ENCODE measurements at places on chromosomes 16 and 17.

DNA sequence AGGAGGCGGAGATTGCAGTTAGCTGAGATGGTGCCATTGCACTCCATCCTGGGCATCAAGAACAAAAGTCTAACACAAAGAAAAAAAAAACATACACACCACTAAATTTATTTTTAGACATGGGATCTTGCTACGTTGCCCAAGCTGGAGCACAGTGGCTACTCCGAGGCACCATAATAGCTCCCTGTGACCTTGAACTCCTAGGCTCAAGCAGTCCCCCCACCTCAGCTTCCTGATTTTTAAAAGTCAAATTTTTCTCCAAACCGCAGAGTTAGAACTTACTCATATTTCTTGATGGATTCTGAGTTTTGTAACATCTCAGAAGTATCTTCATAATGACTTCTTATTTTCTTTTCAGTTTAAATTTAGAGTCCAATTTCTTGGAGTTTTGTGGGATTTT lies 3.4 kb downstream of the CMTM4 start:
- no peak for DNase-seq

DNA sequence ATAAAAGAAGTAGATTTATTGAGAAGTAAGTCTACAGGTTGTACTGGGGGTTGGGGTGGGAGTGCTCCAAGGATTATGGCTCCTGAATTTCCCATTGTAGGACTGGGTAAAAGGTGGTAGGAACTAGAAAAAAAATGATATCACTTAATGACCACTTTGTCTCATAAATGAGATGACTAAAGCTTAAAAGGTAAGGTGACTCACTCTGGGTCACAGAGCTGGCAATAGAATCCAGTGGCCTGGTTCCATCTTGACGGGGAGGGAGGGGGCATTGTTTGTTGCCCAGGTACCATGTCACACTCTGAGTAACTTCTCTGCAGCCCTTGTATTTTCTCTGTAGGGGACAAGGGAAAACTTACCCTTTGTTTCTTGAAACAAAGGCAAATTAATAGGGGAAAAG lies 126.1 kb downstream of the PITPNC1 start:
- no peak for DNase-seq

GRCh38 chr16:58114827-58115825 lies 14.1 kb downstream of the CFAP20 start:
- no peak for DNase-seq

- DNase-seq: no peak
Measured at GRCh38 chr17:48925251-48925990, 17.2 kb downstream of the UBE2Z start.

DNA sequence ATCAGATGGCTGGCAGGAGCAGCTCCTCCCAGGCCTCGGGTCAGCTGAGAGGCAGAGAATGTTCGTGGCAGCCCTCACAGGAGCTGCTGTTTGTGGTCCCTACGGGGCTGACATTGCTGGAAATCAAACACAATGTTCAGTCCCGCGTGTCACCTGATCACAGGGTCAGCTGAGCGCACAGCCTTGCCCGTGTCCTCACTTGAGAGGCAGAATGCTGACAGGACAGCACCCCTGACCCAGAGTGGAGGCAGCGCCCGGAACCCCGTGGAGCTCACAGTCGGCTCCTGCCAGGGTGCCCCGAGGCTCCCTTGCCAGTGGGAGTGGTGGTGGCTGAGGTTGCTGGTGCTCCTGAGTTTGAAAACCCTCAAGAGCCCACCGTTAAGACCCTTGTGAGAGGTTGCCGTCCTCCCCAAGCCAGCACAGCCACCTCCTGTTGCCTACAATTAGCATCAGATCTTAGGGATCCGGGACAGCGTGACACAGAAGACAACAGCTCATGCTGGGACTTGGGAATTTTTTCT lies 3.6 kb upstream of the CHMP6 start:
- no peak for DNase-seq

DNA sequence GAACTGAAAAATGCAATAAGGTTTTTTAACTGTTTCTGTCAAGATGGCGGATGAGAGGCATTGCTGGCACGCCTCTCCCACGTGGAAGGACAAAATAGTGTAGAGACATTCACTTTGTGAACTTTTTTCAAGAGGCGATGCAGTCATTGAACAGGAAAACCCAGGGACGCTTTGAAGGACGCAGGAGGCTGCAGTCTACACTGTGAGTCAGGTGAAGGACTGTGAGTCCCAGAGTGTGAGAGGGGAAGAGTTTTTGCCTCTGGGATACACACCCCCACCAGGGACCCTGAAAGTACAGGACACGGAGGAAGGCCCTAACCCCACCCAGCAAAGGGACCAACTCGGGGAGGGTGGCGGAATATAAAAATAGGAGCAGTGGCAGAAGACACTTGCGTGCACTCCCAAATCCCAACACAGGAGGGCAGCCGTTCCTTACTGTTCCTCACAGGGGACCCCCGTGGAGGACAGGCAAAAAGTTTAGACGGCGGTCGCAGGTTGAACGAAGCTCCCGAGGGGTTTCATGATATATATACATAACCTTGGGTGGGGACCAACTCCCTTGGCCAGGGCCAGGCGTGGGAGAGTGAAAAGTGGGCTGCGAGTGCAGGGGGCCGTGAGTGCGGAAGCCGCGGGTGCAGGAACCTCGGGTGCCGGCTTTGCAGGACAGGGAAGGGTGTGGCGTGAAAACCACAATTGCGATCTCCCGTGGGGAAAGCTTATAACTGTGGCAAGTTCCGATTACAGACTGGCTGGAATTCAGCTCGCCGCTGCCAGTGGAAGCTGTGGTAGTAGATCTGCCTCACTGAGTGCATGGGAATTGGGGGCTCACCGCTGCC lies 82.0 kb upstream of the ALOX12 start:
- DNase-seq: peak; percentile 42

- no peak for DNase-seq
Measured at GRCh38 chr17:4858068-4858881, 25.1 kb downstream of the MINK1 start.

DNA sequence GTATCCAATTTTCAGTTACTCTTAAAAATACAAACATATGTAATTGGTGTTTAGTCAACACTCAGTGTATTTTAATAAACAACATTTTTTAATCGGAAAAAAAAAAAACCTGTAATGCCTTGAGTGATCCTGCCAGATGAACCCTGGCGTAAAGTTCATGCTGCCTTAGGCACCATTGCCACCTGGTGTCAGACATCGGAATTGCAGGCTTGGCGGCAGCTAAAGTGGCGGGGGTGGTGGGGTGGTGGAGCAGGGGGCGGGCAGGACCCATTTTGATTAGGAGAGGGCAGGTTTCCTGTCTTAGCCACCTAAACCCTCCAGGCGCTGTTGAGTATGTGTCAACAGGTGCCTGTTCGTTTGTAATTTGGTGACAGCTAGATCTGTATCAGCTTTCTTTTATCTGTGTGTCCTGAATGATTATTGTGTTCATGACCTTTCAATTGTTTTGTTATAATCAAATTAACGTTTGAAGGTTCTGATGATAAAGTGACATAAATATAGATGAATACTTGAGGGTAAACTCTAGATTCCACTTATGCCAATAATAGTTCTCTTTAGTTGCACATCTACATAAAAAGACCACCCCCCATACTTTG lies 588.7 kb downstream of the CDH13 start:
- peak; percentile 63 for DNase-seq

DNA sequence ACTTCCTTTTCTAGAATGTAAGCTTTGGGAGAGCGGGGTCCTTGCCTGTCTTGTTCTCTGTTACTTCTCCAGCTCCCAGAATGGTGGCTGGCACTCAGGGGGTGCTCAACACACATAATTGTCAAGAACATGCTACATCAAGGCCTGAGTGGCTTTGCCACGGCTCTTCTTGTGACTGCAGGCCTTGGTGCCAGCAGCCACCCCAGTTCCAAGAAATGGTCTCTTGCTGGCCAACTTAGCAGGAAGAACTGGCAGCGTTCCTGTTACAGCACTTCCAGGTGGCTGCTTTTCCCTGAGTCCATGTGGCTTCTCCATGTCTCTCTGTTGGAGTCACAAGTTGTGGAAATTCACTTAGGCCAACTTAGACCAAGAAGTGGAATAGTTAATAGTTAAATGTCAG lies 36.1 kb downstream of the PRKCB start:
- no peak for DNase-seq

GRCh38 chr16:49972961-49973360 lies 52.1 kb upstream of the CNEP1R1 start:
- no peak for DNase-seq

- peak; percentile 68 for DNase-seq
Measured at GRCh38 chr17:42287977-42288802, at the start of gene STAT5A. TSS of gene STAT5A (plus strand) at chr17:42288498. CDS start at chr17:42289412, 914 bp downstream.

DNA sequence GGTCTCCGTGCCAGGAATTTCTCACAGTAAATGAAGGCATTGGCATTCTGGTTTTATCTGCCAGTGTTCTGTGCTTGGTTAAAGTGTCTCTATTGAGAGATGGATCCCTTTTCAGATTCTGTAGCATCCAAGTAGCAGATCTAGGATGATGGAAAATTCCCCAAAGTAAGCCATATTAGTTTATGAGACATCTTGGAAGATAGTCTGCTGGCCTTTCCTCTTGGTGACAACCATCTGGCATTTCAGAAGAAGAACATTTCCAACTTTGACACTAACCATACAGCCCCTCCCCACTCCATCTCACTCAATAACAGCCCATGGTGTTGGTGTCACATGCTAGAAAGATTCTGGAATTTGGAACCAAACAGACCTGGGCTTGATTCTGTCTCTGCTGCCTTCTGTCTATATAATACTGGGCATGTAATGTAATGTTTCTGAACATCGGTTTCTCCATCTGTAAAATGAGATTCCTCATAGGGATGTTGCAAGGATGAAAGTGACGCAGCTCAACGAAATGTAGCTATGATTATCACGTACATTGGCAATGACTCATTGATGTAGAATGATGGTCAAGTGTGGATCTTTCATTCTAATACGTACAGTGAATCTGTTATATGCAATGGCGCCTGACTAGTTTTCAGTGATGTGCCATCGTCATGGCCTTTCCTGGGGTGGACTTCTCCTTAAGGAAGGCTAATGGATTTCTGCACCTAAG lies 32.6 kb upstream of the PIRT start:
- no peak for DNase-seq

DNA sequence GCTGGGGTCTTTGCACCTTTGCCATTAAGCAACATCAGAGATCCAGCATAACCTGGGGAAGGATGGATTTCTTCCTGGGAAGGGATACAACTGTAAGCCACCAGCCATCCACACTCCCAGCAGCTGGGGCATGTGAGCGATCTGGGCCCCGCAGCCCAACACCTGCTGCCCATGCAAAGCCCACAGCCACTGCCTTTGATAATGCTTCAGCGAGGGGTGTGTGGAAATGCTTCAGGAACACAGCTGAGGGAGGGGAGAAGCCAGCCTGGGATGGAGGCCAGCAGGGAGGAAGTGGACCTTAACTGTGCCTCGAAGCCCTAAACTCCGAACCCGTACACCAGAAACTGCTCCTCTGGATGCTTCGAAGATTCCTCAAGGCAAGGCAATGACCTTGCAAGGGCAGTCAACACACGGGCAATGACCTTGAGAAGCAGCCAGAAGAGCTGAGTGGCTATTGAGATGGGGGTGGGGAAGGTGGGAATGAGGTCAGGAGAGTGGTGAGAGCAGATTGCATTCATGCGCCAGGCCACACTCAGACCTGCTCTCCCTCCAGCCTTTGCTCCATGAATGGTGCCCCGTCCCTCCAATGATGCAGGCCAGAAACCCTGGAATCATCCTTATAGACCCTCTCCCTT lies 49.1 kb downstream of the KATNIP start:
- no peak for DNase-seq

DNA sequence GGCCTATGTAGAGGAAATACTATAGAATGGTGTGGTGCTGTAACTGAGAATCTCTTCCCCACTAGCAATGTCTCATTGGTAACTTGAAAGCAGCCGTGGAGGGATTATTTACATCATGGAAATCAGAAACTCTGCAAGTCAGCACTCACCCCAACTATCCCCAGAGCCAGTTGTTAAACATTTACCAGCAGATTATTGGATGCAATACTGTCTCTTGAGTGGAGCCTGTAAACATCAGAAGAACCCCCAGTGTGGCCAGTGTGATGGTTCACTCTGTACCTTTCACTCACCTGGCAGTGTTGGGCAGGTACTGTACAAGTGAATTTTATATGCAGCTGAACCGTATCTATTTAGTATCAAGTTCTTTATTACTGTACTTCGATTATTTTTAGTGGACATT lies 299.8 kb upstream of the SALL1 start:
- no peak for DNase-seq

GRCh38 chr16:67075331-67075730 lies 34.4 kb upstream of the PHAF1 start:
- no peak for DNase-seq

DNA sequence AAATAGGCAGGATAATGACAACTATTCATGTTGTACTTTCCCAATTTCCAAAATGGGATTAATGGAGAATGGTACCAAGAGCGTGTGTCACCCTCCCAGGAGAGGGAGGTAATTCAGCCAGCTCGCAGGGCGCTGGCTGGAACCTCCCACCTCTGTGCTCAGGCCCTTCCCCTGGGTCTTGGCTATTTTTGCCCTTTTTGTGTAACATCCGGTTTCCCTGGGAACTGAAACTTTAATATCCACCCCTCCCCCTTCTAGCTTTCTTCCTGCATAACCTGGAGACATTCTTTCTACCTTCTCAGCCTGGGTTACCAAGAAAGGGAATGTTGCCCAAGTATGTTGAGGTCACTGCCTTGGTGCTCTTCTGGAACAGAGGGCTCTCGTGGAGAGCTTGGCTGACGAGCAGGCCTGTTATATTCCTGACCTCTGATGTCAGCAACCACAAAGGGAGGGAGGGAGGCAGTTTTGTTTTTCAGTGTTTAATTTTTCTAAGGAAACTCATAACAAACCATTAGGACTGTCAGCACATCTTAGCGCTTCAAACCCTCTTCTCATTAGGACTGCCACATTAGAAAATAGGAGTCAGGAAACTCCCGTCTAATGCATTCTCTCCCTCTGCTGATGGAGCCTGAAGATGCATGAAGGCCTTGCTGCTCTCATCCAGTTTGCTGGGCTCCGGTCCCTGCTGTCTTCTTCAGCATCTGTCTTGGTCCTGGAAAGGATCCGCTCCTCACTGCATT lies 25.6 kb downstream of the ITGB3 start:
- DNase-seq: peak; percentile 38

DNA sequence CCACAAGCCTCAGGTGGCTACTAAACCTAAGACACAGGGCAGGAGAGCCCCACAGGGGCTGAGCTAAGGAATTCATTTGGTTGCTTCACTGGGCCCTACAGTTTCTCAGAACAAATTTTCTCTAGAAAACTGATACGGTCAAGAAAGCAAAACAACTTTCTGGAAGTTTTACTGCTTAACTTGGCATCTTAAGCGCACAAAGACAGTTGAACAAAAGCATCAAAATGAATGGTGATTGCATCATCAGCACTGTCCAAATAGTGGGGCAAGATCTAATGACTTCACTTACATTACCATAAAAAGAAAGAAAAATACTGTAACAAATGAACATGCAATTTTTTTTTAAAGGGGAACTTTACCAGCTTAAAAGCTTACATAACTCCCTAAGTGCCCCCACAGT lies 47.6 kb downstream of the XPO6 start:
- DNase-seq: peak; percentile 60
